ENCODE measurements at places on chromosomes 6 and 20.

GRCh38 chr20:52965380-52965779 lies 6.8 kb upstream of the TSHZ2 start:
- DNase-seq: no peak

DNA sequence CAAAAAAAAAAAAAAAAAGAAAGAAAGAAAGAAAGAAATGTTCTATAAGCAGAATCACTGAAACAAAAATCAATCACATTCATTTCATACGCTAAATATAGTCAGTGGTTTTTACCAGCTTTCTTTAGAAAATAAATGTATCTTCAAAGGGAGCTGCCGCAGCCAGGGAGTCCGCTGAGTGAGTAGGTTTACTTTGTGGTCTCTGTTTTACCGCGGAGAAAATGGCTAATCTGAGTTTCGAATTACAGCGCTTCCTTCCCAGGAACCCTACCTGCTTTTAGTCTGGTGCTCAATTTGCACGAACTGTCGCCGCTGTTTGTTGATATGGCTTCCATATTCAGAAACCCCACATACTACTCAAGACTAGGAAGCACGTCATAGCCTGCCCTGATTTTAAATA lies 102.4 kb downstream of the TFAP2A start:
- no peak for DNase-seq

GRCh38 chr6:125733516-125734300 lies 15.7 kb upstream of the HEY2 start:
- no peak for DNase-seq

DNA sequence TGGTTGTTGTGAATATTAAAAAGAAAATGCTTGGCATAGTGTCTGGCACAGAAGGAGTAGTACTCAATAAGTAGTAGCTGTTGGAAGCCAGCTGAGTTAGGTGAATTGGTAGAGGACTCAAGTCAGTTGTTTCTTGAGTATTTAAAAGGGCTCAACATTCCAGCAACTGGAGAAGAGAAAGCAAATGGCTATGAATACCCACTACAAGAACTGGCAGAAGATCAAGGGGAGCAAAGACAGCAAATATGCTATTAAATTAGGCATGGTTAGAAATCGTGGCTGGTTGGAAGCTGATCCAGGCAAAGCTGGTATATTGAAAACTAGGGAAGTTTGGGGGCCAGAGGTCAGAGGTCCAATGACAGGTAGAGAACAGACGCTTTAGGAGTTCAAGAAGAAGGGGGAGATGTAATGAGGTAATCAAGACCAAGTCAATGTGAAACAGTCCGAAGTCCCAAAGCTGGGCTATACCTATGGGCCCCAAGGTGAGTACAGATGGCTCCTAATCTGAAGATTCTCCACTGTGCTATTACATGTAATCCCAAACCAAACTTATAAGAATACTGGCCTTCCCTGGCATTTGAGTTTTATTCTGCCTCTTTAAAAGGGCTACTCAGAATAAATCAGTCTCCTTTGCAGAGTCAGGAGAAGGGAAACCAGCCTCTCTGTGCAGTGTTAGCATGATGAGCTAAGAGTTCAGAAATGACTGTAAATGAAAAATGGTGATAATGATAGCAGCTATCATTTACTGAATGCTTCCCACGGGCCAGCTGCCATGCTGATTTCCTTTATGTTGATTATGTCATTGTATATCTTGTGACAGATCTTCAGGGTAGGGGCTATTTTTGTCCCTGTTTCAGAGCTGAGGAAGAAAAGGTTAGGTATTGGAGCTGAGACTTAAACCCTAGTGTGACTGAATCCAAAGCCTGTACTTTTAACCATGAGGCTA lies 122.3 kb downstream of the ANKS1A start:
- DNase-seq: no peak

- no peak for DNase-seq
Observed at GRCh38 chr6:30836431-30836866, 47.9 kb upstream of the DDR1 start.
